ENCODE measurements at places on chromosomes 6 and 20.
A peak's percentile ranks its signal among the peaks of the same experiment; 100 is the strongest.

GRCh38 chr20:17504066-17504897 lies 26.9 kb downstream of the BFSP1 start:
- no peak for DNase-seq

DNA sequence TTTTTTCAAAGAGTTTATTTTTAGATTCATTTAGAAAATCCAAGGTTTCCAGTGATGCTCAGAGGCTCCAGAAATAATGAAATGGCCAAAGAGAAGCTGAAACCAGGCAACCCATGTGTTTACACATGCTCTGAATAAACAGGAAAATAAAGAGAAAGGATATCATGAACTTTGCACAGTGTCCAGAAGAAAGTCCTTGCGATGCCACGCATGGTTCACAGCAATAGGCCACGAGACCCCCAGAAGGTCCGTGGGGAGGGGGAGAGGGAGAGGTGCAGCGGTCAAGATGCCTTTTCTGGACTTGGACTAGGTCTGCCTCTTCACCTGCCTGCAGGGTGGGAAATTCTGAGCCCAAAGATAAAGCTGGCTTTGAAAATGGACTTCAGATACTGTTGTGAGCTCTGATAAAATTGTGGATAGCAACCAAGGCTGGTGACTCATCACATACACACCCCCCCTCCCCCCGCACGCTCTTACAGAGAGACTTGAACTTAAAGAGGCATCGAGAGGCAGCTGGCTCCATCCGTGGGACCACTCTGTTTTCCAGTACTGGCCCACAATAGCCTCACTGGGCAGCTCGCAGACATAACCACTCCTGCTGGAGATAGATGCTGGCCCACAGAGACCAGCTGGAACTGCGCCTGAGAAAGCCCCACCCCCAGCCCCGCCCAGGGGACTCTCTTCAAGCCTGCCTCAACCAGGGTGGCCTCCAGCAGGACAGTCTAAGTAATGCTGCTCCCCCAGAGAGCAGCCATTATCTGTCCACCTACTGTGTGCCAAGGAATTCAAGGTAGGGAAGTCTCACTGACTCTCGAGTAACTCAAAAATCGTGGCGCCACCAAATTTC lies 21.2 kb upstream of the NFATC2 start:
- peak; percentile 80 for DNase-seq

GRCh38 chr6:99393366-99393697 lies 663 bp downstream of the COQ3 start:
- DNase-seq, result no peak

DNA sequence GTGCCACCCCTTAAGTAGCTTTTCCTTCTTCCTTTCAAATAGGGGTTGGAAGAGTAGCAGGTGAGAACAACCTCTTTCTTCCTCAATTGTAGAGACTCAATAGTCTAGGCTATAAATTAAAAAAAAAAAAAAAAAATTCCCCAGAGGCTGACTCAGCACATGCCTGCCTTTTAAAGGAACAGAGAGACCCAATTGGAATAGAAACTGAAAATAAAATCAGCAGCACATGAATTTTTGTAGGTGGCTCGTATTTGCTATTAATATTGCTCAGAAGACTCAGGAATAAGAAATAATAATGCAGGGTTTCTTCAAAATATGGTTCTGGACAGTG lies 19.3 kb downstream of the TOP1 start:
- peak; percentile 58 for DNase-seq

- no peak for DNase-seq
Measured at GRCh38 chr6:154591234-154591633, 80.7 kb upstream of the CNKSR3 start.

DNA sequence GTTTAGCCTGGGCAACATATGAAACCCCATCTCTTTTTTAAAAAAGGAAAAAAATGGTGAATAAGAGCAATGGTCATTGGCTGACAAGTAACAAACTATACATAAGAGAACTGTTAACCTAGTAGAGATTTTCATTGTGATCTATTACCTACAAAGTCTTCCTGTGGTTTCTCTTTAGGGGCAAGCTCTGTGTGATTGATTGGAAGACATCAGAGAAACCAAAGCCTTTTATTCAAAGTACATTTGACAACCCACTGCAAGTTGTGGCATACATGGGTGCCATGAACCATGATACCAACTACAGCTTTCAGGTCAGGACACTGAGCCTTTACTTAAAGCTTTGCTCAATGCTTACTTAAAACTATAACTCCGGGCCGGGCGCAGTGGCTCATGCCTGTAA lies 19.2 kb downstream of the MGME1 start:
- DNase-seq, result no peak

- DNase-seq, result no peak
Measured at GRCh38 chr6:94468830-94469229, 1049.5 kb upstream of the EPHA7 start.

DNA sequence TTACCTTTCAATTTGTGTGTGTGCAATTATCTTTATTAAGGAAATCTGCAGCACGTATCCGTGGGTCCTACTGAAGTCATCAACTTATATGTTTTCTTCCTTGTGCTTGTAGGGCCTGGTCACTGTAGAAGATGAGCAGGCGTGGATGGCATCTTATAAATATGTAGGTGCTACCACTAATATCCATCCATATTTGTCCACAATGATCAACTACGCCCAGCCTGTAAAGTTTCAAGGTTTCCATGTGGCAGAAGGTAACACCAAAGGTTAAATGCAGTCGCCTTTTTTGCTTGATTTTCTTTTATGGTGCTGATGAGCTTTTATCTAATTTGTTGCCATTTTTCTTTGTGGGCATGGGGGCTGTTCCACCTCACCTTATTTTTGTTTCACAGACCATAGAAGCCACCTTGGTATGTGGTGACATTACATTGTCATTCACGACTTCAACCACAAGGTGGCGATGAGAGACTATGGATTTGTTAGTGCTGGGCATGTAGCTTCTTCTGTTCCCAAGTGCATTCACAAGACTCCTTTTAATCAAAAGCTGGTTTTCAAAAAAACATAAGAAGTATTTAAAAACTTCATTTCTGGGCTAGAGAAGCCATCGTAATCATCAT lies 106.5 kb upstream of the LAMP5 start:
- peak; percentile 79 for DNase-seq
